ENCODE measurements at places on chromosomes 3 and 15.
A peak's percentile ranks its signal among the peaks of the same experiment; 100 is the strongest.

DNA sequence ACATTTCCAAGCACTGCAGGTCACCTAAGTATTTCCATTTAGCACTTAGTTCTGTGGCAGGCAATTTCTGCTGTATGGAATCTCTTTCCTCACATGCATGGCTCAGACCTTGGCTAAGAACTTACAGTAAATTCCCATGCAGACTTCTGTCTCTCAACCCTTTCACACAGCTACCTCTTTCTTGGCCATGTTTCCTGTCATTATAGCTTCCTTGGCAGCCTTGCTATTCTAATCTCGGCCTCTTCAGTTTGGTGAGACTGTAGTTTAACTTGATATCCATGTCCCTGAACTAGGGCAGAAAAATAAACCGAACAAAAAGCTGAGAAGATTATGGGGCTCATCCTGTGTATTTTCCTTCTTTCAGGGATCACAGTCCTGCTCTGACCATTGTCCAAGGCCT is 96.0 kb downstream of the SPATA16 start:
- DNase-seq: no peak

- DNase-seq: no peak
Measured at GRCh38 chr3:72368331-72368975, 479.8 kb downstream of the SHQ1 start.

DNA sequence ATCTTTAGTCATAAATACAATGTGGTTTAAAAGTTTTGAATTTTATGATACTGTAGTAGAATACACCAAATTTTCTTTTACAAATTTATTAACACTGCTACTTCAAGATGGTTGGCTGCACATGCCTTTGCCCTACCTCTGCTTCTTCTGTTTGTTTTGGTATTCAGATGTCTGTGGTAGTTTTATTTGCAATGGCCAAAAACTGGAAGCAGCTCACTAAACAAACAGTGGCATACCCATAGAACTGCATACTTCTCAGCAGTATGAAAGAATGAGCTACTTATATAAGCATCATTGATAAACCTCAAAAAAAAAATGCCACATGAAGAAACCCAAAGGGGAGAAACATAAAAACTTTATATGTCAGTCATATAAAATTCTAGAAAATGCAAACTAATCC is 19.5 kb downstream of the ARIH2 start:
- no peak for DNase-seq

DNA sequence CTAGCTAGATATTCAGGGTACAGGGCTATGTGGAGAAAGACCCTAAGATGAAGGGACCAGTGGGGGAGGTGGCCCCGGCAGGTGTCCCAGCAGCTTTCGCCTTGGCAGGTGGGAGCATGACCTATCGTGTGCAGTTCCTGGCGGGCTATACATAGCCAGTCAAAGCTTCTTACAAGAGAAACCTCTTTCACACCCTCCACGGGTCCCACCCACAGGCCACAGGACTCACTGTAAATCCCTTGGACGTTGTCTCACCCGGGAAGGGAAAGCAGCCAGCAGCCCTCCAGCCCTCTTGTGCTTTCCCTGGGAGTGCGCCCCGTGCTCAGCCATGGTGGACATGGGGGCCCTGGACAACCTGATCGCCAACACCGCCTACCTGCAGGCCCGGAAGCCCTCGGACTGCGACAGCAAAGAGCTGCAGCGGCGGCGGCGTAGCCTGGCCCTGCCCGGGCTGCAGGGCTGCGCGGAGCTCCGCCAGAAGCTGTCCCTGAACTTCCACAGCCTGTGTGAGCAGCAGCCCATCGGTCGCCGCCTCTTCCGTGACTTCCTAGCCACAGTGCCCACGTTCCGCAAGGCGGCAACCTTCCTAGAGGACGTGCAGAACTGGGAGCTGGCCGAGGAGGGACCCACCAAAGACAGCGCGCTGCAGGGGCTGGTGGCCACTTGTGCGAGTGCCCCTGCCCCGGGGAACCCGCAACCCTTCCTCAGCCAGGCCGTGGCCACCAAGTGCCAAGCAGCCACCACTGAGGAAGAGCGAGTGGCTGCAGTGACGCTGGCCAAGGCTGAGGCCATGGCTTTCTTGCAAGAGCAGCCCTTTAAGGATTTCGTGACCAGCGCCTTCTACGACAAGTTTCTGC is 15.0 kb downstream of the GRK7 start:
- no peak for DNase-seq

GRCh38 chr3:196775938-196776337 is 36.3 kb downstream of the PAK2 start:
- DNase-seq: peak; percentile 3

- no peak for DNase-seq
Measured at GRCh38 chr3:164007765-164008164, 1070.5 kb downstream of the SI start.

DNA sequence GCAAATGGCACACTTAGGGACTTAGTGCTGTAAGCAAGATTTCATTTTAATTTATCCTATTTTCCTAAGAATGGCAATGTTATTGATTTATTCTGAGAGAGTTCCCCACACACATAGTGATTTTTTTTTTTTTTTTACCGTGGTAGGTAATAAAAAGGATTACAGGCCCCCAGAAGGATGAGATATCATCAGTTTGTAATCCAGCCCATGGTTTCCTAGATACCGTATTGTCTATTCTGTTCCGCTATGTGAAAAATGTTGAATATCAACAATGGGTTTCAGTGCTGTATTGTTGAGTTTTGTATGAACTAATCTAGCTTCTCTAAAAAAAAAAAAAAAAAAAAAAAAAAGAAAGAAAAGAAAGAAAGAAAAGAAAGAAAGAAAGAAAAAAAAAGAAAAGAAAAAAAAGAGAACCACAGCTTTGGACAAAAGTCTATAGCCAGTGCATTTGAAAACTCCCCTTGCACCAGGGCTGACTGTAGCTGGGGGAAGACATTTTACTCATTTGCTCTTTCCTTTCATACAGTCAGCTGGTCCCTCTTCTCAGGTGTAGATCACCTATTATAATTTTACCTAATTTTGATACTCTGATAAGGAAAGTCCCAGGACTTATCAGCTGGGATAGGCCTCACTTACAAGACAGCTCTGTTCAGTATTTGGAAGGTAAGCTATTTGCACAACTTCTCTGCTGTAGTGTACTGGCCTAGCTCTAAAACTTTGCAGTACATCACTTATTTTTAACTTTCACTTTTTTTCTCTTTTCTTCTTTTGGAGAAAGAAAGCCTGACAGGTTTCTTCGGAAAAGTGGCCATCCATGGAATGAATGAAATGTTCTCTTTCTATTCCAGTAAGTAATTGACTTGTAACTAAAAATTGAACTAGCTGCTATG is 101.4 kb upstream of the SOX2 start:
- DNase-seq: no peak

DNA sequence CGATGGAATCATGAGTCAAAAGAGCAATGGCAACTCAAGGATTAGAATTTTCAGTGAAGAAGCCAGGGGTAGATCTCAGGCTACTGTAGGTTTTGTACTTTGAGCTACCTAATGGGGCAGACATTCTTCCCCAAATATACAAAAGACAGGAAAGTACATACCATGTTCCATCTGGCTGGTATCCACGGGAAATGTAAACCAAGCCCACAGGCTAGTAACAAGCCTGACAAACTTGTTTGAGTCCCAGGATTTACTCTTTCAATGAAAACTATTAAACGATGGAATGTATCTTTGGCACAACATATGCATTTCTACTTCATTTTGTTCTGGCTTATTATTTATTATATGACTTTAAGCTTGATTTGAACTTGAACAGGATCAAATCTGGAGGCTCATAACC is 44.2 kb upstream of the GOLIM4 start:
- no peak for DNase-seq

DNA sequence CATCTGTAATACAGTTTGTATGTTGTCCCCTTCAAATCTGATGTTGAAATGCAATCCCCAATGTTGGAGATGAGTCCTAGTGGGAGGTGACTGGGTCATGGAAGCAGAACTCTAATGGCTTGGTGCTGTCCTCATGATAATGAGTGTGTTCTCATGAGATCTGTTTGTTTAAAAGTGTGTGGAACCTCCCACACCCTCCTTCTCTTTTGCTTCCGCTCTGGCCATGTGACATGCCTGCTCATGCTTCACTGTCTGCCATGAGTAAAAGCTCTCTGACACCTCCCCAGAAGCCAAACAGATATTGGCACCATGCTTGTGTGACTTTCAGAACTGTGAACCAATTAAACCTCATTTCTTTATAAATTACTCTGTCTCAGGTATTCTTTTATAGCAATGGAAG is 794.0 kb upstream of the CFAP20DC start:
- no peak for DNase-seq

DNA sequence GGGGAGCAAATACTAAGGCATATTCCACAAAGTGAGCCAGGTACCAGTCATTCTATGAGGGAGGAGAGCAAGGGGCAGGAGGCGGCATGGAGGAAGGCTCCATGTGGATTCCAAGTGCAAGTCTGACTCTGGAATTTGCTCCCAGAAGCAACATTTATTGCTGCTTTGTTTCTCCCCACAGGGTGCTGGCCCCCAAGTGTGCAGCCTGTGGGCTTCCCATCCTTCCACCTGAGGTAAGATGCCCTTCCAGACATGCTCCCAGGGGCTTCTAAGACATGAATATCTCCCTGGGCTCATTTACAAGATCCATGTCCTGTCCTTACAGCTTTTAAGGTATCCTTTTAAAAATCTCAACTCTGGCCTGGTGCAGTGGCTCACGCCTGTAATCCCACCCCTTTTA is 15.9 kb upstream of the SACM1L start:
- no peak for DNase-seq

GRCh38 chr3:160641665-160642309 is 35.2 kb upstream of the ARL14 start:
- no peak for DNase-seq

GRCh38 chr3:37256447-37256846 is 82.1 kb upstream of the LRRFIP2 start:
- DNase-seq: peak; percentile 11

DNA sequence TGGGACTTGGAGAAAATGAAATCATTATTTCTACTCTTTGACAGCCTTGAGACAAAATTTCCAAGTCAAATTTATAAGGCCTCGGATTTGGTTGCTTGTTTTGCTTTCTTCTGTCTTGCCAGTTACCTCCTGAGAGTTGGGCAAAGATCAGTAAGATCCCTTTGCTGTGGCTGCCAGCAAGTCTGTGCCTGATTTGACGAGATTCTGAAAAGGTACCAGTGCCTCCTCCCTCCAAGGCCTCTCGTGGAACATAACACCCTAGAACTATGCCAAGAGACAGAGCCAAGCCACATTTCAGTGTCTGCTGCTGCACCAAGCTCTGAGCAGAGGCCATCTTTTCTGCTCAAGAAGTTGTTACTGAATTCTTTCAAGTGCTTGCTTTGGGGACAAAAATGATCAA is 61.0 kb downstream of the GTPBP8 start:
- DNase-seq: no peak

DNA sequence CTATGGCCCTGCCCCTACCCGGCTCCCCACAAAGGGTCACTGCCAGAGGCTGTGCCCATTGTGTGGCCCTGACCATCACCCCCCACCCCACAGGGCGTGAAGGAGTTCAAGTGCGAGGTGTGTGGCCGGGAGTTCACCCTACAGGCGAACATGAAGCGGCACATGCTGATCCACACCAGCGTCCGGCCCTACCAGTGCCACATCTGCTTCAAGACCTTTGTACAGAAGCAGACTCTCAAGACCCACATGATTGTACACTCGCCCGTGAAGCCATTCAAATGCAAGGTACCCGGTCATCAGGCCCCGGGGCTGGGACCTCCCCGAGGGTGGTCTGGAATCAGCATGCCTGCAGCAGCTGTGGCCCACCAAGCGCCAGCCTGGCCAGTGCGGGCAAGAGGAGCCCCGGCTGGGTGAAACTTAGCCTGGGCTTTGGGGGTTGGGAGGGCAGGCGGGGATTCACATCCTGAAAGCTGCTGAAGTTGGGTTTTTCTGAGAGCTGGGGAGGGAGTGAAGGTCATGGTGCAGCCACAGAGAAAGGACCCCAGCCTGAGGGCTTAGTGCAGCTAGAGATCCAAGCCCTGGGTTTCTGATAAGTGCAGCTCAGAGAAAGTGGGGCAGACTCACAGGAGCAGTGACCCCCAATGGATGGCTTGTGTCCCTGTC is 29.2 kb downstream of the IDH2 start:
- DNase-seq: no peak

DNA sequence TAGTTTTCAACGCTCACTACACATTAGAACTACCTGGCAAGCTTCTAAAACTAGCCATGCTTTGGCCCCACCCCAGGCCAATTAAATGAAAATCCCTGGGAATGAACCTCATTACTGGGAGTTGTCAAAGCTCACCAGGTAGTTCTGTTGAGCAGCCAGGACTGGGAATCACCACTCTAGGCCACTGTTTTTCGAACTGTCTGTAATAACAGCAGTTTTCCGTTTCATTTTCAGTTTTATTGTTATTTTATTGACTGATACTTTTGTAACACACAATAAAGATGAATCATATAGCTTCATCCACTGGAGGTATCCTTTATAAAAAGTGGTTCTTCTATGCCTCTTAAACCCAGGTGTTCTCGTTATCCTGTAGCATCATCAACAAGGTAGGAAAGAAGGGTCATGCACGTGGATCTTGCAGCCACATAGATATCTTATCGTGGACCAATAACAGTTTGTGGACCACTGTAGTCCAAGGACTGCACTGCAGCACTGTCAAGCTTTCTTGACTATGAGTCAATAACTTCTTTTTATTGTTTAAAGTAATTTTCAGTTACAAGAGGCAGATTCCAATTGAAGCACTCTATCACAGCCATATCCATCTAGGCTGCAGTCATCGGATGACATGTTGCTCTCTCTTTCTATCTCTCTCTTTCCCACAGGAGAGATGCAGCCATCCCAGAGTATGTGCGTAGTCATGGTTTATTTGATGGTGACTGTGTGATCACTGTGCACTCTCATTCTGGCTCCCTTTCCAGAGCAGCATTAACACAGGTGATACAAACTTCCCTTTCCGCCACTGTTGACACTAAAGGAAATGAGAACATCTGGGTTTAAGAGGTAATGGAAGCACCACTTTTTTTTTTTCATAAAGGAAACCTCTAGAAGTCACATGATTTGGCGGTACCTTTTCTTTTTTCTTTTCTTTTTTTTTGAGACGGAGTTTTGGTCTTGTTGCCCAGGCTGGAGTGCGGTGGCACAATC is 39.0 kb upstream of the BLM start:
- peak; percentile 31 for DNase-seq

GRCh38 chr15:68696414-68697363 is 117.9 kb downstream of the CORO2B start:
- DNase-seq: no peak

DNA sequence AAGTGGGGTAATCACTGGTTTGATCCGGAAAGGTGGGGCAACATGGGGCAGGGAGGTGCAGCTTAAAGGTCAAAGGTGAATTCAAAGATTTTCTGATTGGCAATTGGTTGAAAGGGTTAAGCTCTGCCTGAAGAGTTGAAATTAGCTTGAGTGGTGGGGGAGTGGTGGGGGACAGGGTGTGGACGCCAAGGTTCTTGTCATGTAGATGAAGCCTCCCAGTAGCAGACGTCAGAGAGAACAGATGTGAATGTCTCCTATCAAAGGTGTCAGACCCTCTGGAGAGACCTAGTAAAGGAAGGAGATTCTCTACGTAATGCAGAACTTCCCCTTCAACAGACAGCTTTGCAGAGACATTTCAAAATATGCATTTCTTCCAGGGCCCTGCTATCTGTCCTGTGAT is 62.8 kb downstream of the ABCC5 start:
- no peak for DNase-seq

All from CD4-positive, alpha-beta T cell treated with Interleukin-1 beta for 1 hour (primary cell).